ENCODE measurements at places on chromosomes 1 and 21.
A peak's percentile ranks its signal among the peaks of the same experiment; 100 is the strongest.

- DNase-seq = no peak
These were observed 97.8 kb upstream of the ZC3H11B start for GRCh38 chr1:219710529-219711194.

DNA sequence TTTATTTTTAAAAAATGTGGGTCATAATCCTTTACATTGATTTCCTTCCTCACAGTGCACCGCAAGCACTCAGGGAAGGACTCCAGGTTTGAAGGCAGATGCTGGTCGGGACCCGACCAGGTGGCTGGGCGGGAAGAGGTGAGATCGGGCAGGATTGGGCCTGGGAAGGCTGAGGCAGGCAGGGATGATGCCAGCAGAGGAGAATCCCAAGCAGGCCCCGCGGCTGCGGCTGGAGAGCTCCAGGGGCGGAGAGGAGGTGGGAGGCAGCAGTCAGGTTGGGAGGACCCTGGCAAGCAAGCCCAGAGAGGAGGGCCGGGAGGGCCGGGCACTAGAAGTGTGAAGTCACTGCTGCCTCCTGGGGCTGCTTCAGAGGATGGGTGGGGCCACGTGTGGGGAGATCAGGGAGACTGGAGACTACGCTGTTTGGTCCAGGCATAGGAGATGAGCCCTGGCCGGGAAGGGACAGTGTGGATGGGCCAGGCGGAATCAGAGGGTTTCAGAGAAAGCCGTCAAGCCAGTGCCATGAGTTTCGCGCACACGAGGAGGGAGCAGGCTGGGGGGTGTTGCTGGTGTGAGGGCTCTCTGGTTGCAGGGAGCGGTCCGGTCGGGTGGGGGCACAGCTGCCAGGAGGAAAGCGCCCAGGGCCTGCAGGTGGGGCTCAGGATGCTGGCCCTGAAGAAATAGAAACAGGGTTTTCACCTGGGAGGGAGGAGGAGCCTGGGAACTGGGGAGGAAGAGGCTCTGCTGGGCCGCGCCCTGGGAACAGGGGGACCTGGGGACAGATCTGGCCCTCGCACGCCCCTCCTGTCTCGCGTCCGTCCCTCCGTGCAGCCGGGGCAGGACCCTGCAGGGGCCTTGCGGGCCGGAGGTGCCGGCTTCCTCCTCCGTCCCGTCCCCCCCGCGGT is 888 bp upstream of the COL18A1 start:
- peak; percentile 43 for DNase-seq

- DNase-seq = no peak
These were observed 24.3 kb downstream of the PGBD5 start for GRCh38 chr1:230401763-230402294.

DNA sequence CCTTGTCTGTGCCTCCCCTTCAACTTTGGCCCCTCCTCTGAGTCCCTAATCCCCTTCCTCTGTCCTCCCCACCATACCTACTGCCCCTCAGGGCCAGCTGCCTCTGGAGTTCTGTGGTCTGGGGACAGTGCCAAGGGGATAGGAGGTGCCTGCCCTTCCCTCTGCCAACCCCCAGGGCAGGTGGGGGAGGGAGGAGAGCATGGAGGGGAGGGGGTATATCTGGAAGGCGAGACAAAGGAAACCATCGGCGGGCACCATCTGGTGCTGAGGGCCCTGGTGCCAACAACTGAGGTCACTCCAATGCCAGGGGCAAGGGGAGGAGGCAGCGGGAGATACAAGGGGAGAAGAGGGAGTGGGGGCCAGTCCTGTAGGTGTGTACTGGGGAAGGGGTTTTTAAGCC is 9.6 kb downstream of the RAB25 start:
- peak; percentile 37 for DNase-seq

DNA sequence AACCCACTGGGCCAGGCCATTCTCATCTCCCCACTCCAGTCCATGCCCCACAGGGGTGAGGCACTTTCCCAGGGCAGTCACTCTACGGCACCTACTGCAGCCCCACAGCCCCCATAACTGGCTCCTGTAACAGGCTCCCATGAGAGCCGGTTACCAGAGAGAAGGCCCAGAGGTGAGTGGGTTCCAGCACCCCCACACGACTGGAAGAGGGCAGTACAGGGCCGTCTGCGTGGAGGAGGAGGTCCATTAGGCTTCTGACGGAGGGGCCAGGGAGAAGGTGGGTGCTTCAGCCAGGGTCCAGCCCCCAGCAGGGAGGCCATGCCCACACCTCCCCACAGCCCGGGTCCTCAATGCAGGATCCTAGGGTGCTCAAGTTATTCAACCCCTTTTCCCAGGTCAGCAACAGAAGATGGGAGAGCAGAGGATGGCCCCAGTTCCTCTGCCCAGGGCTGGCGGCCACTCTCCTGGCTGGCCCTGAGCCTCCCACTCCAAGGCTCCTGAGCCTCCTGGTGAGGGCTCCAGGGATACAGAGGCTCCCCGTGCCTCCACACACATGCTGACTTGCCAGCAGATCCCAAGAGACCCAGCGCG is 1.6 kb downstream of the ACAP3 start:
- DNase-seq = no peak

Measured in MG63 (cell line).